ENCODE measurements at places on chromosomes 1 and 21.

- no peak for DNase-seq
Observed at GRCh38 chr1:242723044-242723716, 198.7 kb upstream of the PLD5 start.

DNA sequence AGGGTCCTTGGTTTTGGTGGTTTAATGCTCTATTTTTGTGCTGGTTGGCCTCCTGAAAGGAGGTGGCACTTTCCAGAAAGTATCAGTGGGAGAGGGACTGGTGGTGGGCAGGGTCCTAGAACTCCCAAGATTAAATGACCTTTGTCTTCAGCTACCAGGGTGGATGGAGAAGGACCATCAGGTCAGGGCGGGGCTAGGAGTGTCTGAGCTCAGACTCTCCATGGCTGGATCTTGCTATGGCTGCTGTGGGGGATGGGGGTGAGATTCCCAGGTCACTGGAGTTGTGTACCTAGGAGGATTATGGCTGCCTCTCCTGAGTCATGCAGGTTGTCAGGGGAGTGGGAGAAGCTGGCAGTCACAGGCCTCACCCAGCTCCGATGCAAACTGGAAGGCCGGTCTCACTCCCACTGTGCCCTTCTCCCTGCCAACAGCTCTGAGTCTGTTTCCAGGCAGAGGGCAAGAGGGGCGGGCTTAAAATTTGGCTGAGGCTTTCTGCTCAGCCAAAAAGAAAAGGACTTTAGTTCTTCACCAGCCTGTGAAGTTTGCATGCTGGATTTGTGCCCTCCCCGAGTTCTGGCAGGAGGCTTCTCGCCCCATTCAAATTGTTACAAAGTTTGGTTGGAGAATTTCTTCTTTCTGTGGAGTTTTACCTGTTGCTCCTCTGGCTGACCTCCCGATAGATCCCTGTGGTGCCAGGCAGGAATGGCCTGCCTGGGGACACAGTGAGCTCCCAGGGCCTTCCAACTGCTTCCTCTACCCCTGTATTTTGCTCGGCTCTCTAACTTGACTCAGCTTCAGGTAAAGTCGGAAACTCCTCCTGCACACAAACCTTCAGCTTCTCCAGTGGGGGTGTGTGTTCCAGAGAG is 13.1 kb upstream of the KYAT3 start:
- DNase-seq, result no peak

DNA sequence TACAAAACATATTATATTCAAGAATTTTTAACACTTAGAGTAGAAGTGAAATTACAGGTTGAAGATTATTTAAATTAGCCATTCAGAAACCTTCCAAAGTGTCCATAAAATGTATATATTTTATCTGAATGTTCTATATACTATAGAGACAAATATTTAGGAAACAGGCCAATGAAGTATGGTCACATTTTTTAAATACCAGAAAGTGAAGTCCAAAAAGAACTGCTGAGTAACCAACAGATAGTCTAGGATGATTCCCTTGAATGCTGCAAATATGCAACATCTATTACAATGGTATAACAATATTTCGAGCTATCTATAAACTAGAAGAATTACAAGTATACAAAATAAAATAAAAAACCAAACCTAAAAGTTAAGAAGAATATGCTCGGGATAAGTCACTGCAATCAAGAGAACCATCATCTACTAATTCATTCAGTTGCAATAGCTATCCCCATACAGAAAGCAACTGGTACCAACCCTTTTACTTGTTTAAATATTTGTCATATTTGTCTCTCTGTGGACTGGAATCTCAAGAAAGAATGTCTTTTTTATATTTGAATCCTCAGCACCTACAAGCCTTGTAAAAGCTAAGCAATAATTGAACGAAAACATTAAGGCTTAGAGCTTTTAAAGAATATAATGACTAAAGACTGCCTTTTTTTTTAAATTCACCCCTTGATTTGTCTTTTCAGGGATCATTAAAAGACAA is 8.1 kb downstream of the ODF2L start:
- DNase-seq, result no peak

- no peak for DNase-seq
Observed at GRCh38 chr21:33971492-33972013, 55.9 kb upstream of the ATP5PO start.

DNA sequence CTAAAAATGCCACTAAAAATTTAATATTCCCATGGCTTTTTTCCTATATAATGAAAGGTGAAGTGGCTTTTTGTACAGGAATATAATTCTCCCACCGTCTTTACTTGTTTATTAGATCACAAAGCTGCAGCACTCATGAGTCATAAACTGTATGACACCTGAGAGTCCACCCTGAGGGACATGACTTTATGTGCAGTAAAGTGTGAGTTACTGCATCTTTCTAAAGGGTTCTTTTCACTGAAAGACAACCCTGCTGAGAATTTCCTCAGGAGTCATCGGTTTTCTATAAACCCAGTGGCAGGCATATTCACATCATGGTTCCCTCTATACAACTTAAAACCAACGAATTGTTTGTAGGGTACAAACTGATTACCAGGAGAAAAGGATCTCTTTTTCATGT is 77.4 kb downstream of the APP start:
- DNase-seq, result no peak

- DNase-seq, result no peak
Observed at GRCh38 chr1:108556499-108556898, 3.4 kb upstream of the EEIG2 start.

- DNase-seq, result peak; percentile 91
Observed at GRCh38 chr21:45542242-45542666, at the start of gene SLC19A1. Gene SLC19A1 (minus strand): TSS chr21:45542440. CDS start chr21:45537959, 4,481 bp downstream.

DNA sequence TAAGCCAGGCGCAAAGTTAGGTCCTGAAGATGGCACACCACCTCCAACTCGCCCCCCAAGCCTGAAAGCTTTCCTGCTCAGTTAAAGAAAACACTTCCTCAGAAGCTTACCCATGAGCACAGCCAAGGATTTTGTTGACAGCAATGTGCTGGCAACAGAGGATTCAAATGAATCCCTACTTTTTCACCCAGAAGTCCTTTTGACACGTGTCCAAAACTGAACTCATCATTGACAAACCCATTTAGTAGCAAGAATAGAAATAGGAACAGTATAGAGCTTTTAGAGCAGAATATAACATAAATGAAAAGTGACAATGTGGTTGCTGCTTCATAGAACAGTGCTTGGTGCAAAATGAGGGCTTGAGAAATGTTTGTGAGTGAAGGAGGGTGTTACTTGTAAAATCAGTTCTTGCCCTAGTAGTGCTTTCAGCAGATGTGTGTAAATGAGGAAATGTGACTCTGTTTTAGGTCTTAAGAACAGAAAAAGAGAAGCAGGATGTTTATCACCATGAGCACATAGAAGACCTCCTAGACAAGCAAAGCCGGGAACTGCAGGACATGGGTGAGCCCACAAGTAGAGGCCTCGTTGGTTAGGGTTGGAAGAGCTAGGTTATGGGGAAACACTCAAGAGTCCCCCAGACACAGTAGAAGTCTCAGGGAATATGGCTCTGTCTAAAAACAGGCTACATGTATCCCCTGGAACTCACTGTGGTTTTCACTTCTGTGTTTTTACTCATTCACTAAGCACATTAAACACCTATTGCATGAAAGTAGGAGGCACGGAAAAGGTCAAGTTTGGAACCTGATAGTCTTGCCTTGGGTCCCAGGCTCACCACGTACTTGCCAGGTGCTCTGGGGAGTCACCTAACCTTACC is 48.6 kb upstream of the TMEM125 start:
- DNase-seq, result no peak

DNA sequence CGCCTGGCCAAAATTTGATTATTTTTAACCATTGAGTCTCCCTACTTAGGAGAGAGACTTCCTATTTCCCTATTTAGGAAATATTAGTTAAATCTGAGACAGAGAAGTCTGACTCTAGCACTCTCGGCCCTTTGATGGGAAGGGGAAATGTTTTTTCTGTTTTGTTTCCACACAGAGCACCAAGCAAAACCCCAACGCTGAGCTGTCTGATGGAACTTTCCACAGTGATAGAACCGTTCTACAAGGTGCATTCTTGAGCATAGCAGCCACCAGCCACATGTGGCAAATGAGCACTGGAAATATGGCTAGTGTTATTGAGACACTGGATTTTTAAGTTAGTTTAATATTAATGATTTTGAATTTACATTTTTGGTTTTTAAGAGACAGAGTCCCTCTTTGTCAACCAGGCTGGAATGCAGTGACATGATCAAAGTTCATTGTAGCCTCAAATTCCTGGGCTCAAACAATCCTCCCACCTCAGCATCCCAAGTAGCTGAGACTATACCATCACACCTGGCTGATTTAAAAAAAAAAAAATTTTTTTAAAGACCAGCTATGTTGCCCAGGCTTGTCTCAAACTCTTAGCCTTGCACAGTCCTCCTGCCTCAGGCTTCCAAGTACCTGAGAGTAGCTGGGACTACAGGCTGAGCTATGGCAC is 77.3 kb upstream of the GALNT2 start:
- no peak for DNase-seq

DNA sequence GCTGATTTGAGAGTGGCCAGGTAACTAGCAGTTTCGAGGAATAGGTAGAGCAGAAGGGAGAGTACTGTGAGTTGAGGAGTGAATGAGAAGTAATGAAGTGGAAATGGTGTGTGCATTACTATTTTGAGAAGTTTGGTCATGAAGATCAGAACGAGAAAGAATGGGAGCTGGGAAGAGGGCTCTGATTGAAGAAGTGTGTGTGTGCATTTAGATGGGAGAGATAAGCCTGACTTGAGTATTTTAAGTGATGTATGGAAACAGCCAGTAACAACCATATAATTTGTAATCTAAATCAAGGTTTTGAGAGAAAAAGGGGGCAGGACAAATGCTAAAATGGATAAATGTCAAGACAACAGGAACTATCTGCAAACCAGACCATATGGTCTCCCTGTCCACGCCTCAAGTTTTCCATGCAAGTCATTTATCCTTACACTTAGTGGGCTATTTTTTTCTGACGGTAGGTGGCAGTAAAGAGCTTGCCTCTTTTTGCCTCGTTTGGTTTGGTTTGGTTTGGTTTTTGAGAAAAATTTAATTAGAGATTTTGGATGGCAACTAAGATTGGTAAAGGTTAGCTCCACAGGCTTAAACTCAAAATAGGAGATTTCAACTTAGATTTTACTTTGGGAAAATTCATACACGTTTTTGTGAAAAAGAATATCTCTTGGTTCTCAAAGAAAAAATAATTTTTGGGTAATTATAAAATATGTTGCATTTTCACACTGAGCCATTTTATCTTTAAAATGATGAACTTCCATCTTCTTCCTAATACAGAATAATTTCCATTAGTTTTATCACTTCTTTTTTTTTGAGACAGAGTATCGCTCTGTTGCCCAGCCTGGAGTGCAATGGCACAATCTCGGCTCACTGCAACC is 9.5 kb upstream of the B3GALNT2 start:
- no peak for DNase-seq

GRCh38 chr1:227949341-227949921 is 1.7 kb upstream of the WNT9A start:
- DNase-seq, result peak; percentile 60

- no peak for DNase-seq
Observed at GRCh38 chr1:245888809-245889208, 618.3 kb downstream of the SMYD3 start.

DNA sequence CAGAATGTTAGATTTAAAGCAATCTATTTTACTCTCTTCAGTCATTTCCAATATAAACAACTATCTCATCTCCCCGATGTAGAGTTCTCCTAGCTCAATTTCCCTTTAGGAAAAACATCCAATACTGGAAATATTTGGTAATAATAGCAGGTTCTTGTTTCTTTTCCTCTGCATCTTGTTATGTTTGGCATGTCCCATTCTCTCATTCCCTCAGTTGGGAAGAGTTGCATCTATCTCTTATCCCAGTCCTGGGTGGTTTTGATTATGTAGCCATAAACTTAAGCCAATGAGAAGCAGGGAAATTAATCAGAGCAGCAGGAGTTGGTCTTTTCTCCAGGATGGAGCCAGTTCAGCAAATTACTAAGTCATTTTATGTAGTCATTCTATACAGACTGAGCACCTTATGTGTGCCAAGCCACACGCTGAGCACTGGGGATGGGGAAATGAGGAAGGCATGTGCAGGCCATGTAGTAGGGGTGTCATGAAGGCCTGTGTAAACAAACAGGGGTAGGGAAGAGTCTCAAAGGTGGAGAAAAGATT is 418.2 kb upstream of the NFIA start:
- no peak for DNase-seq

- DNase-seq, result no peak
Observed at GRCh38 chr1:160095382-160096105, 2.9 kb downstream of the IGSF8 start.

- no peak for DNase-seq
Observed at GRCh38 chr1:101587741-101588140, 350.9 kb downstream of the S1PR1 start.

DNA sequence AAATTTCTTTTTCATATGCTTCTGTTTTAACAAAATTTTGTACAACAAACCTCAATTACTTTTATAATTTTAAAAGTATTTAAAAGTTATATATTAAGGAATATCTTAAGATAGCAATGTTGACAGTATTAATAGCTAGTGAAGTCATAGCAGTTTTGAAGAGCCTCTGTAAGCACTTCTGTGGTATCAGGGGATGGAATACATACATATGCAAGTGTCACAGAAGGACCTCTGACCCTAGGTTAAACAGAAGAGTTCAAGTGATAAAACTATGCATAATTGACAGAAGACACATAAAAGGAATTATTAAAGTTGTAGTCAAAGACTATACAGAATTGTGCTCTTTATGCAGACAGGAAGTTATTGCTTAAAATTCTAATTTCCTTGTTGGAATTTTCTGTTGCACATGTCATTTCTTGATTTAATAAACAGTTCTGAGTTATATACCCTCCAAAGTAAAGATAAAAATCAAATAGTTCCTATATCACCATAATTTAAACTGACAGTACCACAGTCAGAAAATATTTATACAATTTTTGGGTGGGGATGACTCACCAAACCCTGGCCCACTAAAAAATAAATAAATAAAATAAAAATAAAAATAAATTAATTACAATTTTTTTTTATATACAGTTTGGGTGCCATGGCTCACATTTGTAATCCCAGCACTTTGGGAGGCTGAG is 27.1 kb downstream of the IPP start:
- DNase-seq, result no peak

DNA sequence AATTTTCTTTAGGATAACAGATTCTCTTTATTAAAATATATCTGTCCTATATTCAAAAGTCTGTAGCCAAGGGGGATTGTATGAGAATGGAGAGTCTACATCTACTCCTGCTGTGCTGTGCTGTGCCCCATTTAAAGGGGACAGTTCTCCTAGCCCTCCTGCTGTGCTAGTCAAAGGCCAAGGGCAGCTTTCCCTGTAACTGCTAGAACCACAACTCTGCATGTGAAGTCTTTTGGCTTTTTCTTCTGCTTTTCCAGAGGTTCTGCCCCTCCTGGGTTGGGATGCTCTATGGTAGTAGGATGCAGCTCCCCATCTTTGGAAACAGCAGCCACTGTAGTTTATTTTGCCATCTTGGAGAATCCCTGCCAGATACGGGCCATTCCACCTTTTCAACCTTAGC is 197.5 kb upstream of the JUN start:
- no peak for DNase-seq
